ENCODE measurements at places on chromosomes 3 and 15. TPM values are rescaled to one million over a fixed set of nuclear protein-coding genes. Genes with fewer than 3 reads are reported as not detected.

- no peak for DNase-seq
Measured at GRCh38 chr15:34271493-34271892, 46.7 kb downstream of the EMC4 start.

DNA sequence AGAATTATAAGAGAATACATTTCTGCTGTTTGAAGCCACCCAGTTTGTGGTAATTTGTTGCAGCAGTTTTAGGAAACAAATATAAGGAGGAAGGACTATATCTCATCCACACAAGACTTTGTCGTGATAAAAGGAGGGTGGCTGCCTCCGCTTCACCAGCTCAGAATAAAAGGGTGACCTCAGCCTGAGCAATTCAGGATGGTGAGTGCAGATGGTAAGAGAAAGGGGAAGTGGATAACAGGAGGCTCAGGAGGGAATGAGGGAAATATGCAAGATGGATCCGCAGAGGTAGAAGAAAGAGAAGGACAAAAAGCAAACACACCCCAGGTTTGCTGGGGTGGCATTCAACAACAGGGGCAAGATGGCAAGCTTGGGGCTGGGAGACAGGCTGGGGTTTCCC is 108.1 kb upstream of the TNFAIP8L3 start:
- no peak for DNase-seq

- DNase-seq, result no peak
Measured at GRCh38 chr3:146511402-146512134, 32.8 kb downstream of the PLSCR1 start.

DNA sequence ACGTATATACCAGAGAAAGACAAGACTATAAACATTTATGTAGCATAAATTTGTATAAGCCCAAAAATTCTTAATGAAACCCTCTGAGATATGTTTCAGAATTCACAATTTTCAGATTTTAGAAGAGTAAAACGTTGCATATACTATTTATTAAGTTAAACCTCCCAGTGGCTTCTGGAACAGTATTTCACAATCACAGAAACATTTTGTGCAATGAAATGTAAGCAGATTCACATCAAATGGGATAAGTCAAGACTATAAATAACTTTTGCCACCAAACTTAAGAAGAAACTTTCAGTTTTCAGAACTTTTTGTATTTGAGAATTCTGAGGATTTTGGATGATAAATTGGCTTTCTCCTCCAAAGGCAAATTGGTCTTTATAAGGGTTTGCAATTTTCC is 9.2 kb downstream of the SLTM start:
- DNase-seq, result no peak

- DNase-seq, result no peak
Measured at GRCh38 chr3:112127522-112128494, 5.2 kb downstream of the GCSAM start.

- DNase-seq, result no peak
Measured at GRCh38 chr3:8223766-8224165, 277.9 kb upstream of the LMCD1 start.

GRCh38 chr3:53187430-53187829 is 26.4 kb downstream of the PRKCD start:
- no peak for DNase-seq

- DNase-seq, result no peak
Measured at GRCh38 chr15:51223771-51224229, 114.6 kb downstream of the CYP19A1 start.

DNA sequence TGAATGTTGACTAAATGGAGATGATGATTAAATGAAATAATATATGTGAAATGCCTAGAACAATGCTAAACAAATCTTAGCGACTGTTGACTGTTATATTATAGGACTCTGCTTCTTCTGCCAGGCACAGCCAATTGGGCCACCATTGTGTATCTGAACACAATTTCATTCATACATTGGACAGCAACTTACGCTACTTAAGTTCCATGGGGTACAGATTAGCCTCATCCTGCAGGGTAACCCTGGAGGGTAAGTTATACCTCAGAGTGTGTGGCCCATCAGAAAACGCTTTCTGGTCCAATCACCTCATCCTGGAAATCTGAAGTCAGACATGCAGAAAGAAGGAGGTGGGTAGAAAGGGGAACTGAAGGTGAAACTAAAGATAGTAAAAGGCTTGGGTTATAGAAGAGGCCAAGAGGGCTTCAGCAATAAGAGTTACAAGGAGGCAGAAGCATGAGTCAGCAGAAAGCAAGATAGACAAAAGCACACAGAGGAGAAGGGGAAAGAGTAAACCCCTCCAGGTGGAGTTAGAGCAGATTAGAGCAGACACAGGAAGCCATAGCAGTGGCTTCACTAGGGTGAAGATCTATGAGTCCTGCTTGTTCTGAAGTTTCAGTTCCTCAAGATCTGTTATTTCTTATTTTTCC is 119.3 kb upstream of the SLC24A5 start:
- no peak for DNase-seq

DNA sequence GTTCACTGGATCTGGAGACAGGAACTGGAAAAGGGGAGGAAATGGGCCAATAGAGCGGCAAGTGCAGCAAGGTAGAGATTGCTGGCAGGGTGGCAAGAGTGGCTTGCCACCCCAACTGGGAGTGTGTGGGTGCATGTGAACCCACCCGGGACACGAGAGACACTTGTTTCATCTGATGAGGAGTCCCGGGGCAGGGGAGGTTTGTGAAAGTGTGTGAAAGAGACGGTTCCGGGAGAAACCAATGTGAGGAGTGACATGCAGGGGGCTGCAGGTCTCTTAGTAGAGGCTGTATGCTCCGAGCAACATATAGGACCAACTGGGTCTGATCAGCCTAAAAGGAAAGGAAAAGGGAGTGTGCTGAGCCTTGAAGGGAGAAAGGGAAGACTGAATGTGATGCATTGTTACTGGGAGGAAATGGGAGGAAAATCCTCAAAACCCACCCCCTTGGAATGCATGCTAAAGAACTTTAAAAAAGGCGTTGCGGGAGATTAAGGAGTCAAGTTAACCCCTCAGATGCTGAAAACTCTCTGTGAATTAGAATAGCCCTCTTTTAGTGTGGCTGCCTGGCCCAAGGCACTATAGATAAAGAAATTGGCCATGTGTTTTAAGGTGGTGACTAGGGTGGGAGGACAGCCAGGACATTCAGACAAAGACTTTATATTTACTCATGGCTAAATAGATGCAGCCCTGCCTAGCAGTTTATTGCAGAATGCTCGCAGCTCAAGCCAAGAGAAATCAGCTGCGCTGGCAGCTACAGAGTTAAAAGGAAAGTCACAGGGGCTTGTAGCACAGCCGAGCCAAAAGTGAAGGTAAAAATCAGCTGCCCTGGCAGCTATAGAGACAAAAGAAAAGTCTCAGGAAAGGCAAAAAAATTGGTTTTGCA is 9.1 kb upstream of the SLC9C1 start:
- no peak for DNase-seq

DNA sequence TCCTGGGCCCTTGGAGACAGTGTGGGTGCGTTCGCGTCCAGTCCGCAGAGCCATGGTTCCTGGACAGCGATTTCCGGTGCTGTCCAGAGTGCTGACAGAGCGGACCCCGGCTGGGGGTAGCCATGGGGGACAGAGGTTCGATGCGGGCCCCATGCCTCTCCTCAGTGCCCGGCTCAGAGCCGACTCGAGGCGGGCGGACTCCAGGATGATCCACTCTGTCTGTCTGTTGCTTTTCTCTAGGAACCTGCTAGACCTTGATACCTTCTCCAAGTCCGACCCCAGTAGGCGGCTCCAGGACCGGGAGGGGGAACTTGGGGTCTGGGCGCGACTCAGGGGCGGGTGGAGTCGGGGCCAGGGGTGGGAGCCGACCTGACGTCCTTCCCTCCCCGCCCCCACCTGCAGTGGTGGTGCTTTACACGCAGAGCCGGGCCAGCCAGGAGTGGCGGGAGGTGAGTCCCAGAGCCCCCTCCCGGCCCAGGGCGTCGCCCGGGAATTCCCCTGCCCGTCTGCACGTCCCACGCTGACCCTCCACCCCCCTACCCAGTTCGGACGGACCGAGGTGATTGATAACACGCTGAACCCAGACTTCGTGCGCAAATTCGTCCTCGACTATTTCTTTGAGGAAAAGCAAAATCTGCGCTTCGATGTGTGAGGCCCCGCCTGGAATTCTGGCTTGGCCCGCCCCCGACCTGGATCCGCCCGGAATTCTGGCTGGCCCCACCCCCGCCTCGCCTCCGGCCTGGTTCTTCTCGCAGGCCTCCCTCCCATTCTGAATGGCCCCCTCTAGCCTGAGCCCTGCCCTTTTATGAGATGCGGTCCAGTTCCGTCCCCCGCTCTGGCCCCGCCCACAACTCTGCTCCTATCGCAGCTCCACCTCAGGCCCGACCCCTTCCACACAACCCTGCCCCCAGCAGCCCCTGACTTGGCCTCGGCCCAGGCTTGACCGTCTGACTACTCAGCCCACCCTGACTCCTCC is 1.0 kb downstream of the CPNE9 start:
- DNase-seq, result no peak

DNA sequence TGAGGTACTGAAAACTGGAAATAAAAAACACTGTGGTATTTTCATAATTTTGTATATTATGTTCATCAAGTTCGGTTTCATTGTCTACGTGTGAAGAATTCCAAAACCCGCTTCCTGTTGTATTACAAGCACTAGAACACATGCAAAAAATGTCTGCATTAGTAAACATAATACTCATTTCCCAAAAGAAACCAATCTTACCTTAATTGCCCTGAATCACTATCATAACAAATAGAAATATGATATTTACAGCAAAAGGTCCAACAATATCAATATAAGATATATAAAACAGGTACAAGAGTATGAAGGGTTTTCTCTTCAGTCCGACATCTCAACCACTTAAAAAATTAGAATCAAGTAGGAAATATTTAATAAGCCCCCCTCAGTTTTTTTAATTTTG is 26.3 kb upstream of the GP5 start:
- no peak for DNase-seq

- DNase-seq, result no peak
Measured at GRCh38 chr3:30749230-30749629, 142.8 kb downstream of the TGFBR2 start.

DNA sequence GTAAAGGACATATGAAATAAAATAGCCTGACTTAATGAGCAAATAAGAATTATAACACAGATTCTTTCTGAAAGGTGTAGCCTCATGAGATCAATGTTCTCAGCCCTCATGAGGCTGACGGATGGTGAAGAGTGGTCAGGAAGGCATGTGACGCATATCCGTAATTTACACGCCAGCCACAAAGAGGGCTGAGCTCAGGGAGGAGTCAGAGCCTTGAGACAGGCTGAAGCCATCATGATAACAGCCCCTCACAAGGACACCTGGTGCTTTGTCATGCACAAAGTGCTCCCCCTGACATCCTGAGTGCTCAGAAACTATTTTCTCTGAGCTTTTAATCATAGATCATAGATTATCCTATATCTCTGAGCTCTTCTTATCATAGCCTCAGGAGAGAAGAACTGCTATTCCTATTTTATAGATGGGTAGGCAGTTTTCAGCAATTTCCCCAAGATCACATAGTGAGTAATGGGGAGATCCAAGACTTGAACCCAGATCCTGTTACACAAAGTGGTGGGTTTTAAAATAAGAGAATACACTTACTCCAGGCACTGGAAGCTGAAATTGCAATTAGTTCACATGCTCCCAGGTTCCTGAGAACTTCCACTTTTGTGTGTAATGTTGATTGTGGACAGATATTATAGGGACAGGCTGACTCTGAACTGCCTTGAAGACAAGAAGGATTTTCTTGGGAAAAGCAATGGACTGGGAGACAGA is 267.1 kb downstream of the RPLP1 start:
- DNase-seq, result no peak

GRCh38 chr3:186461141-186461540 is 83.0 kb downstream of the CRYGS start:
- no peak for DNase-seq

- DNase-seq, result peak; percentile 69
Measured at GRCh38 chr15:20345401-20345958, 196.1 kb downstream of the GOLGA6L6 start.

- no peak for DNase-seq
Measured at GRCh38 chr3:138328341-138328740, 1.3 kb downstream of the NME9 start.

- DNase-seq, result no peak
Measured at GRCh38 chr3:60226912-60227311, 1024.3 kb downstream of the FHIT start.

DNA sequence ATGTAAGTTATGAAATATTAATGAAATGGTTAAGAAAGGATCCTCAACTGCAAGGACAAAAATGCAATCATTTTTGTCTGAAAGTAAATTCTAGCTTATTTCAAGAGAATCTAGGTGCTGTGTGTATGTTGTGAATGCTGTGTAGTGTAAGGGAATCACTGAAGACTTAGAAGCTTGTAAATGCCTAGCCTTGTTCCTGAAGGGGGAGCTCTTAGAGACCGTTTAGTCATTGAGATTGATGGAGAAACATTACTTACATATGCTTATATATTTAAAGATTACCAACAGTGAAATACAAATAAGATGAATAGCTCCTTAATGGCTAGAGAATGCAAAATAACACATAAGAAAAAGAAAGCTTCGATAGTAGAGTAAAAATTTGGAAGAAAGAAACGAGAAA is 67.9 kb downstream of the CNTN4 start:
- no peak for DNase-seq

- no peak for DNase-seq
Measured at GRCh38 chr3:101729586-101729985, 5.2 kb downstream of the CEP97 start.

Gene KBTBD12
- 1.3 TPM for polyA plus RNA-seq

Gene PDZRN3
- polyA plus RNA-seq, result 16.1 TPM

Gene MNS1
- 1.9 TPM for polyA plus RNA-seq

Gene MRAS
- 14.8 TPM for polyA plus RNA-seq

Gene SEMA3B
- polyA plus RNA-seq, result 15.3 TPM

Gene HYKK
- 7.2 TPM for polyA plus RNA-seq

Gene MAGI1
- polyA plus RNA-seq, result 10.2 TPM

Gene CCRL2
- polyA plus RNA-seq, result 11.2 TPM

Gene TF
- polyA plus RNA-seq, result under 0.01 TPM

Gene POPDC2
- 1.2 TPM for polyA plus RNA-seq

Data from sigmoid colon (tissue), 7 donors.